M059J (cell line): ENCODE measurements at places on chromosomes 1 and 21. TPM values are rescaled to one million over a fixed set of nuclear protein-coding genes. Genes with fewer than 3 reads are reported as not detected.

The SLAMF6 gene
- total RNA-seq, result not detected in 2 replicates

The MAP3K21 gene
- 3.6 and 7.9 TPM in 2 replicates for total RNA-seq

The RPTN gene
- not detected in 2 replicates for total RNA-seq

The GCSAML gene
- 0.42 and 0.84 TPM in 2 replicates for total RNA-seq

The KCND3 gene
- not detected in 2 replicates for total RNA-seq

The GNG4 gene
- 0.32 and 0.52 TPM in 2 replicates for total RNA-seq

The P3R3URF gene
- total RNA-seq, result not detected in 2 replicates
